NCI-H1417 (cell line): ENCODE measurements at places on chromosomes 7 and 10.

DNA sequence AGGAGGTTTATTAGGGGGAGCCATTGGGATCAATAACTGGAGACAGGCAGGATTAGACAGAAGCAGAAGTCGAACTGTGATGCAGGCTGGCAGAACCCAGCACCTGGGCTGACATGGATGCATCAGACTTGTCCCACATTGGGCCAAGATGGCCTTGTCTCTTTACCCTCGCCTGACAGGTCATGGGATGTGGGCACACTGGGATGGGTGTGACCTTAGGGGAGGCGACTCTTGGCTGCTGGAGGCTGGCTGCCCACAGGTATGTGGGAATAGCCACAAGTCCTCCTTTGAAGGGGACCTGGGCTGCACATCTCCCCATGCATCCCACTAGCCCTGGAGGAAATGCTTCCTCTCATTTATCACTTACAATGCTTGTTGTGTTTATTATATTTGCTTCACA is 17.3 kb downstream of the NFE2L3 start:
- DNase-seq: no peak

- DNase-seq: no peak
These were observed 30.4 kb downstream of the DDC start for GRCh38 chr7:50534690-50535290.

DNA sequence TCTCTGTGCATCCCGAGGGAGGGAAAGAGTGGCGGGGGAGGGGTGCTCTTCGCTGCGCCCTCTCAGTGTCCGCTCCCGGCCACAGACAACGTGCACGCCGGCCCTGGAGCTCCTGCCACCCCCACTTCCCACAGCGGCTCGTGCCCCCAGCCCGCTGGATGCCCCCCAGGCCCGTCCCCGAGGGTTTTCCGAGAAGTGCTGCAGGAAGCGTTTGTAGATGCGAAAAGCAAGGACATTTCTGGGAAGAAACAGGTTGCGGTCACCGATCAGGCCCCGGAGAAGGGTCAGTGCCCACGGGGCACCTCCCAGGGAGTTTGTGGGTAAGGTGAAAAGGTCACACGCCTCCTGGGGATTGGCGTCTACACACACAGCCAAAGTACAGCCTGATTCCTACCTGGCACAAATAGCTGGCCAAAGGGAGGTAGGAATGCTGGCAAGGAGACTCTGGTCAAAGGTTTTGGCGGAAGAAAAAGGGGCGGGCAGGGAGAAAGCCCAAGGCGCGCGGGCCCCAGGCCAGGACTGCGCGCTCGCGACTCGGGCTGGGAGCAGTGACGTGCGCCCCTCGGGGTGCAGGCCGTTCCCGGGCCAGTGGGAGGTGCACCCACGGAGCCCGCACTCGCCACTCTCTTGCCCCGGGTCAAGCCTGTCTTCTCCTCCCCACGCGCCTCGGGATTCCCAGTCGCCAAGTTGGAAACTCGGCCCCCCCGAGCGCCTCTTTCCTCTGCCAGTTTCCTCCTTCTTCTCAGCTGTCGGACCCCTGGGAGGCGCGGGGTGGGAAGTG is 1.5 kb upstream of the NRP1 start:
- DNase-seq: no peak

DNA sequence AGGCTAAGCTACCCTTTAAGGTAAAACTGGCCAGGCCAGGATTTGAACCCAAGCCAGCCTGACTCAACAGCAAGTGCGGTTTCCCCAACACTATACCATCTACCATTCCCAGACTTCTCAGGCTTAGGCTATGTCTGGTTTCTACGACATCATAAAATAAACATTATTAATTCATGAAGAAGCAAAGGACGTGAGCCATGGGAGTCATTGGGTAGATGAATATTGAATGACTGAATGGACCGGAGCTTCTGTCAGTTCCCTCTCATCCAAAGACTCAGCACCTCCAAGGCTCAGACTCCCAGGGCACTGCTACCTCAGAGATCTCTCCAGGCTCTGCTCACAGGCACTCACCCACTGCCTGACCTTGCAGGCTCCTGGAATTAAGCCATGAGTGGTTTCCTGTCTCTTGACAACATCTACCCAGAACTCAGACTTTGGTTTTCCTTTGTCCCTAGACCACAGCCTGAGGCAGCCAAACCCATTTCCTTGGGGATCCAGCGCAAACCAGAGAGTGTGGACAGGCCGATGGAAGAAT is 64.6 kb upstream of the STEAP1B start:
- DNase-seq: peak; percentile 20

GRCh38 chr7:149797771-149798170 is 24.4 kb upstream of the ZNF467 start:
- DNase-seq: no peak

DNA sequence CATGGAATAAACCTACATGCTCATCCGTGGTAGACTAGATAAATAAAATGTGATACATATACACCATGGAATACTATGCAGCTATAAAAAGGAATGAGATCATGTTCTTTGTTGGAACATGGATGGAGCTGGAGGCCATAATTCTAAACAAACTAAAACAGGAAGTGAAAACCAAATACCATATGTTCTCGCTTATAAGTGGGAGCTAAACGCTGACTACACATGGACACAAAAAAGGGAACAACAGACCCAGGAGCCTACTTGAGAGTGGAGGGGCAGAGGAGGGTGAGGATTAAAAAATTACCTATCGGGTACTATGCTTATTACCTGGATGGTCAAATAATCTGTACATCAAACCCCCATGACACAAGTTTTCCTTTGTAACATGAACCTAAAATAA is 68.7 kb upstream of the SEC61G start:
- no peak for DNase-seq

DNA sequence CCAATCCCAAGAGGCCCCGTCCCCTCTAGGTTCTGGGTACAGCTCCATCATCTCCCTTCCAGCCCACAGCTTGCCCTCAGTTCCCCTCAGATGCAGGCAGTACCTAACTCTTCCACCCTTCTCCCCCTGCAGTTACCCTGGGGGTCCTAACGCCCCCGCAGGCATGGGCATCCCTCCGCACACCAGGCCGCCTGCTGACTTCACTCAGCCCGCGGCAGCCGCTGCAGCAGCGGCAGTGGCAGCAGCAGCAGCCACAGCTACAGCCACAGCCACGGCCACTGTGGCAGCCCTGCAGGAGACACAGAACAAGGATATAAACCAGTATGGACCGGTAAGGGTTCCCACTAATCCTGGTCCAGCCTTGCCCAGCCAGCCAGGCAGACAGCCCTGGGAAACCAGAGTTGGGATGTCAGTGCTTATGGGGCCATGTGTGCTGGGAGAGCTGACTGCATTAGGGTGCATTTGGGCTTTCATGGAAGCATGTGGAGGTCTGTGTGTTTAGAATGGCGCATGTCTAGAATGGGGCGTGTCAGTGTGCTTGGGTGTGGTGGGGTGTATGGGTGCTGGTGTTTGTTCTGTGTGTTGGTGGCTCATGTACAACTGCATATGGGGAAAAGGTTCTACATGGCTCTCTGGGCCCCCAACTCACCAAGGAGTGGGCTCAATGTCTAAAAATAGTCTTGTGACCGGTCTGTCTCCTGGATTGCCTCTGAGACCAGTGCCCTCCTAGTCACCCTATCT is 55.1 kb upstream of the PPIF start:
- DNase-seq: no peak

DNA sequence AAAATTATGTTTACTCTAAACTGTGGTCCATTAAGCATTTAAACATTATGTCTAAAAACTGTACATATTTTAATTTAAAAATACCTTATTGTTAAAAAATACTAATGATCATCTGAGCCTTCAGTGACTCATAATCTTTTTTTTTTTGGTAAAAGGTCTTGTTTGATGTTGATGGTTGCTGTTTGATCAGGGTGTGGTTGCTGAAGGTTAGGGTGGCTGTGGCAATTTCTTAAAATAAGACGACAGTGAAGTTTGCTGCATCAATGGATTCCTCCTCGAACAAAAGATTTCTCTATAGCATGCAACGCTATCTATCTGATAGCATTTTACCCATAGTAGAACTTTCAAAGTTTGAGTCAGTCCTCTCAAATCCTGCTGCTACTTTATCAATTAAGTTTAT is 180.0 kb upstream of the AHR start:
- no peak for DNase-seq

GRCh38 chr7:39130274-39130673 is 152.6 kb downstream of the POU6F2 start:
- DNase-seq: peak; percentile 79

DNA sequence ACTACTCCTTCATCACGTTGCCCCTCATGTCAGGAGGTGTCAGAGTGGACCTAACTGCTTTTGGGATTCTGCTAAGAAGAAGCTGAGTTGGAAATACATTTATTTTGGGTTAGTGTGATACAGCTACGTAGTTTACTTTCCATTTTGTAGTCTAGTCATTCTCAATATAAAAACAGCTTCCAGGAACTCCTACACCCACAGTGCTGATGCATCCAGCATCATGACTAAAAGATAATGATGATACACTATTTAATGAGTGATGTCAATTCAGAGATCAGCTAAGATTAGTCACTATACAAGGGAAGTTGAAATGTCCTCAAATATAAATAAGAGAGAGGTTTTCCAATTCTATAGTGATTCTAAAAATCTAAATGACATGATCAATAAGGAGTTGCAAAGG is 264.2 kb upstream of the SLC26A5 start:
- DNase-seq: no peak

DNA sequence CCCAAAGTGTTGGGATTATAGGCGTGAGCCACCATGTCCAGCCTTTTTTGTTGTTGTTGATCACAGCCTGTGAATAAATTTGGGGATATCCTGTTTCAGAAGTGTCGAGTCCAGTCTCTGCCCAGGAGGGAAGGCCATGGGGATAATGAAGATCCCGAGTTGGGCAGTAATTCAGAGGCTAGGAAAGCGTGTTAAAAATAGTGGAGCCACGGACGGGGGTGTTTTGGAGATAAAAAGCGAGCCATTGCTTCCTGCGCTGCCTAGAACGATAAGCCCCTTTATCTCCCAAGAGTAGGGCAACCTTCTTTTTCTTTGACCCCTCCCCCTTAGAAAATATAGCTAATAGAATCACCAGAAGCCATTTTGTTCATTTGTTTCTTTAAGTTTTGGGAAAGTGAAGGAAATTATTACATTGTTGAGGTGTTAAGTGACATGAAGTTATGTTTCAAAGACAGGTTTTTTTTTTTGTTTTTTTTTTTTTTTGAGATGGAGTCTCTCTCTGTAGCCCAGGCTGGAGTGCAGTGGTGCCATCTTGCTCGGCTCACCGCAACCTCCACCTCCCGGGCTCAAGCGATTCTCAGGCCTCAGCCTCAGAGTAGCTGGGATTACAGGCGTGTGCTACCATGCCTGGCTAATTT is 43.3 kb downstream of the IL15RA start:
- DNase-seq: no peak

DNA sequence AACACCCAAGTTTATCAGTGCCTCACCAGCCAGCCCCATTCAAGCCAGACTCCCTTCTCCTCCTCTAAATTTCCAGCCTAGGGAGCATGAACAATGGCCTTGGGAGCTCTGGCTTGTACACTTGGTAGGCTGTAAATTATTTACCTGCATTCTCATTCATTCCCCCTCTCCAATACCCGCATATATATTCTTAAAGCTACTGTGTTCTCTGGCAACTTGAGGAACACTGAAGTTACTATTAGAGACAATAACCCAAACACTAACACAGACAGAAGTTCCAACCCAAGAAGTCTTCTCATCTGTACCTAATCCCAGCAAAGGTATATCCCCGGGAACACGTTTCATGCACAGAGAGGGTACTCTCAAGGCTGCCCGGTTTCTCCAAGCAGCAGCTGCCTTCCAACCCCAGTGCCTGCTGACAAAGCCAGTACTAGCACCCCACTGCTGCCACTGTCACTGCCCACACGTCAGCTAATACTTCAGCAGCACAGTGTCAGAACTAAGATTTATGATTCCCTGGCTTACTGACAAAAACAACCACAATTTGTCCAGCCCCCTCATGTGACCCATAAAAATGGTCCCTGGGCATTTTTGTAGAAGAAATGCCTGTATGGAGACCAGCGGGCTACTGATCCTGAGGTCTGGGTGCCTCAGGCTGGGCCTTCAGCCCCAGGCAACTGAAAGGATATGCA is 3.1 kb downstream of the WDR91 start:
- no peak for DNase-seq

DNA sequence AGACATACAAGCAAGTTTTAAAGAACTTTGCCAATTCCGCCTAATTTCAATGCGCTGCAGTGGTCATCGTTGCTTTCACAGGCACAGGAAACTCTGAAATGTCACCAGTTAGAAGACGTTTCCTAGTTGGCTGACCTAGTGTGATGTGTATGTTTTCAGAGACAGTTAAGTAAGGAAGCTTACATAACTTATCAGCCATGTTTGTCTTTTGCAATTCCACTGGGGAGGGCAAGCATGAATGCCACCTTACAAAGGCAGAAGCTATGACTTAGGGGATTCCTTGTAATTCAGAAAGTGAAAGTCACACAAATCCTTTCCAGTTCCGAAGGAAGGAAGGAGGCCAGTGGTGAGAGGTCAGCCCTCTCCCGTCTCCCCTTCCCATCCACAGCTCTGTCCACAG is 15.0 kb upstream of the NPS start:
- no peak for DNase-seq

DNA sequence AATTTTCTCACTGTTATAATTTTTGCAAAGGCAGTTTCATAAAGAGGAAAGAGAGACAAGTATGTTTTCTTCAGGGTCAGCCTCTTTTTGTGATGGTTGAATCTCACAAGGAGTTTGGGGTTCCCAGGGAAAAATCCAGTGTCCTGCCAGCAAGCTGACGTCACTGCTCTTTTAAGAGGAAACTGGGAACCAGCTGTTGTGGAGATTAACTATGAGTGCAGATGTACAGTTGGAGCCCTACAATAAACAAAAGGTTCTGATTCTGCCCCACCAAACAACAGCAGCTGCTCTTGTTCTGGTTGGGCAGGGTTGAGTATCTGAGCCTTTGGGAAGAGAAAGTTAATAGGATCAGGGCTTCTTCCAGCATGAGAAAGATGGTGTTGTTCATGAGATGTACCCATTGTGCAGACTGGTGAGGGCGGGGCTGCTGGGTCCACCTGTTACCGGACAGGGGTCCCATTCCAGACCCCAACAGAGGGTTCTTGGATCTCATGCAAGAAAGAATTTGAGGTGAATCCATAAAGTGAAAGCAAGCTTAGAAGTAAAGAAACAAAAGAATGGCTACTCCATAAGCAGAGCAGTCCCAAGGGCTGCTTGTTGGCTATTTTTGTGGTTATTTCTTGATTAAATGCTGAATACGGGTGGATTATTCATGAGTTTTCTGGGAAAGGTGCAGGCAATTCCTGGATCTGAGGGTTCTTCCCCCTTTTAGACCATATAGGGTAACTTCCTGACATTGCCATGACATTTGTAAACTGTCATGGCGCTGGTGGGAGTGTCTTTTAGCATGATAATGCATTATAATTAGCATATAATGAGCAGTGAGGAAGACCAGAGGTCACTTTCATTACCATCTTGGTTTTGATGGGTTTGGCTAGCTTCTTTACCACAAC is 12.5 kb downstream of the PRF1 start:
- DNase-seq: no peak

DNA sequence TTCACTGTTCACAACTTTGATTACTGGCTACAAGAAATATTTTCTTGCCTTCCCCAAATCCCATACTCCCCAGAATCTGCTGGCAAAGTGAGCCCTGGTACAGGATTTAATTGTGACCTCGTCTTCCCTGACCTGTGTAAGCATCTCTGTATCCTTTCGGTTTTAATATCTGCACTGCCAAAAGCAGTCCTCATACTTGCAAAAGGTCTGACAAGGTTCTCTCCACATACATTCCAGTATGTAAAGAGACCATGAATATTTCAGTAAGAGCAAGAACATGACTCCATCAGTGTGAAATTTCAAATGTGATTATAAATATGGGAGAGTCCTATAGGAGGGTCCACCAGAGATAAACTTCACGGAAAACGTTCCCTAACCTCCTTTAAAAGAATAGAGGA is 134.0 kb upstream of the TCF7L2 start:
- DNase-seq: no peak
